Large intestine (tissue), 12 donors: ENCODE measurements at places on chromosomes 3 and 15. TPM values are rescaled to one million over a fixed set of nuclear protein-coding genes. Genes with fewer than 3 reads are reported as not detected.

RAD18 gene
- 8.2 TPM for polyA plus RNA-seq

TRPC1 gene
- polyA plus RNA-seq = 8.9 TPM

PLA2G4E gene
- polyA plus RNA-seq = 0.43 TPM

ATP8B4 gene
- polyA plus RNA-seq = 4.4 TPM

PPP1R2 gene
- 54.7 TPM for polyA plus RNA-seq

A4GNT gene
- 0.07 TPM for polyA plus RNA-seq

SLC22A13 gene
- 0.34 TPM for polyA plus RNA-seq

HTR3D gene
- polyA plus RNA-seq = not detected

FBLN2 gene
- polyA plus RNA-seq = 14.4 TPM

DNA sequence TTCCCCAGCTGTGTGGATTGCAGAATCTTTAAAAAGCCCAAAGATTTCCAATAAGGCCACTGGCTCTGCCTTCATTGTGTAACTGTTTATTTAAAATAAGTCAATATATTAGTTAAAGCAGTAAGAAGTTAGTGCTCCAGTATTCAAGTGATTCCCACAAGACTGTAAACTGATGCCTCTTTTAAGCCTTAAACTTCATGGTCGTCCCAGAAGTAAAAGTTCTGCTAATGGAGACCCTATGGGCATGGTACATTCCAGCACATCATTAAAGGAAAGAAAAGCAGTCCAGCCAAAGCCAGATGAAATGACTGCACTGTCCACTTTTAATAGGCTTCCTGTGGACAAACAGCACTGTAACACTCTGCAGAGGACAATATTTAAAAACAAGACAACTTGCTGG is 512.6 kb downstream of the MECOM start:
- DNase-seq = no peak

- DNase-seq = peak; percentile 84
Observed at GRCh38 chr3:126389112-126389793, 5.5 kb upstream of the CFAP100 start.

DNA sequence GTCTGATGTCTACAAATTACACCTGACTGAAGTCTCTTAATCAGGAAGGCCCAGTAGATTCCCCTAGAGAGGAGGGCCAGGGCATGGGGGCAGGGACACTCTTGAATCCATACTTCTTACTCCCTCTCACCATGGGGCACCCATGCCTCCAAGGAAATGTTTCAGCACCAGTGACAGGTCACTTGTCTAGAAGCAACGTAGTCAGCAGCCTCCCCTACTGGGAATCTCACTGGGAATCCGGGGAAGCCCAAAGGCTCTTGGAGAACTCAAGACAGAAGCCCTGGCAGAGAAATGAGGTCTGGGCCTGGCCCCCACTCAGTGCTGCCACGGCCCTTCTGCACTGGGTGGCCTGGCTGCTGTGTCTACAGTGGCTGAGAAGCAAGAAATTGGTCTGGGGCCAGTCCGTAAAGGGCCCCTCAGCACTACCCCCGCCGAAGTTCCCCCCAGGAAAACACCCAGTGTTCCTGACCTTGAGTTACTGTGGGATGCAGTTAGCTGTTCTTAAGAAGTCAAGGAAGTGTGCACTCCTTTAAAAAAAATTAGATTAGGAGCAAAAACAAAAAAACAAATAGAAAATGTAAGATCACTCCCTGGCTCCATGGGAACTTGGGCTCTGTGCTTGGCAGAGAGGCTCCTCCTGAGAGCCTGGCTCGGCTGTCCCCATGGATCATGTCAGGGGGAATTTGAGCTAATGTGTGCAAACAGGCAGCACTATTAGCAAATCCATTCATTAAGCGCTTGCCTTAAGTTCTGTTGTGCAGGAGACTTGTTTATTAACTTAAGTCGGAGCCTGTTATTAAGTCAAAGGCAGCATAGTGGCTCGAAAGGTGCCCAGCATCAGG is 5.4 kb upstream of the LINGO1 start:
- DNase-seq = no peak

GRCh38 chr15:62068071-62068809 is 1.5 kb downstream of the C2CD4A start:
- no peak for DNase-seq

GRCh38 chr3:23923786-23924185 is 6.9 kb downstream of the RPL15 start:
- DNase-seq = no peak

DNA sequence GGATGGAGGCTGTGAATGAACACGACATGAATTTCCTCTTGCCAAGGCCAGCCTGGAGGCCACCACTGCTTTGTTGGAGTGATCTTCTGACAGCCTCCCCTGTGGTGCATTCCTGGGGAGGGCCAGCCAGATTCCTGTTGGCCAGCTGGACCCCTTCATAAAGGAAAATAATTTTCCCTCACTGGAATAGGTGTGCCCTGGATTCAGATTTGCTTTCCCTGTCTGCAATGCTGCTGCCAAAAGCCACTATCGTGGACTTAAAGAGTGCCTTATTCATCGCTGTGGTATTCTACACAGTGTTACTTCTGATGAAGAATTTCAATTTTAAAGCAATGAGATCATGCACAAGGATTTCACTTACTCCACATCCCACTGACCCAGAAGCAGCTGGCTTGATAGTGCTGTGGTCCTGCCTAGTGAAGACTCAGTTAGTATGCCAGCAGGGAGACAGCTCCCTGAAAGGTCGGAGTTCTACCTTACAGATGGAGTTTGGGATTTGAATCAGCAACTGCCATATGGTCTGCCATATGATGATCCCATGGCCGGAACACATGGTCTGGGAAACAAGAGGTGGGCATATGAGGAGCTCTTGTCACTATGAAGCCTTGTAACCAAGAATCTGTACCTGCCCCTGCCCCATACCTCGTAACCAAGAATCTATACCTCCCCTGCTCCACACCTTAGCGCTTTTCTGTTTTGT is 145.2 kb downstream of the KLF13 start:
- no peak for DNase-seq

GRCh38 chr3:42438758-42439157 is 28.3 kb upstream of the LYZL4 start:
- no peak for DNase-seq

DNA sequence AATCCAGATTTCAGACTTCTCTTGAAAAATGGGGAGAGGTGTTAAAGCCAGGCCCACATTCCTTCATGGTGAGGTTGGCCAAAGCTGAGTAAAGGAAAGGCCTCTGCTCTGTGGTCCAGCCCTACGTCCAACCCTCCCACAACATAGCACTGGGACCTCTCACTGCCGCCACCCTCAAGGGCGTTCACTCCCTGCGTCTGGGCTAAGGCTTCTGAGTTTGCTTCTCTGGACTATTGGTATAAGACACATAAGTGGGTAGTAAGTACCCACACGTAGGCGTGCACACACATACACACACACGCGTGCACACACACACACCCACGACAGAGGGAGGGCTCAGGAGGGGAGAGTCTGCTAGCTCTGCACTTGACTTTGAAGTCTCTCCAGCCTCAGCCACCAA is 80.2 kb upstream of the PXYLP1 start:
- DNase-seq = no peak

GRCh38 chr15:85607842-85608241 is 186.9 kb downstream of the KLHL25 start:
- no peak for DNase-seq

DNA sequence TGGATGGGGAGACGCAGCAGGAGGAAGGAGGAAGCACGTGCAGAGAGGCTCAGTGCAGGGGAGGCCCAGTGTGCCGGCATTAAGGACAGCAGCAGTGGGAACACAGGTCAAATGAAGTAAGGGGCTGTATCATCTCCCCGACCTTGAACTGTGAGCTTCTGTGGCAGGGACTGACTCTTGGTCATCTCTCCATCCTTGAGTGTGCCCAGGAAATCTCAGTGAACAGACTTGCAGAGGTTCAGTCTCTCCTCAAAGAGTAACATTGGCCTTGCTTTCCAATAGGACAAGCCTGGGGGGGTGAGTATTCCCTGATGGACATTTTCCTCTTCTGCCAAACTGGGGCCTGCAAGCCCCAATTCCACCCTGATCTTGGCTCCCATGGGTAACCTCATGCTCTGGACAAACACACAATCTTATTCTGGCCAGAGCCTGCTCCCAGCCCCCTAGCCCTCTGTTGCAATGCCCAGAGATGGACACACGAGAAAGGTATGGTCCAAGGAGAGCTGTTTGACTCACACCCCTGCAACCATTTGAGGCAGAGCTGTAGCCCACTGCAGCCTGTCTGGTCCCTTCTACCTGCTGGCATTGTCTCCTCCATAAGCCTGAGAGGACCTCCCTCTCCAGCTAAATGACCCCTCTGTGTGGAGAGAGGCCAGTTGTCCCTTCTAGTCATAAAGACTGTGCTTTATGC is 50.9 kb downstream of the TLE3 start:
- no peak for DNase-seq

DNA sequence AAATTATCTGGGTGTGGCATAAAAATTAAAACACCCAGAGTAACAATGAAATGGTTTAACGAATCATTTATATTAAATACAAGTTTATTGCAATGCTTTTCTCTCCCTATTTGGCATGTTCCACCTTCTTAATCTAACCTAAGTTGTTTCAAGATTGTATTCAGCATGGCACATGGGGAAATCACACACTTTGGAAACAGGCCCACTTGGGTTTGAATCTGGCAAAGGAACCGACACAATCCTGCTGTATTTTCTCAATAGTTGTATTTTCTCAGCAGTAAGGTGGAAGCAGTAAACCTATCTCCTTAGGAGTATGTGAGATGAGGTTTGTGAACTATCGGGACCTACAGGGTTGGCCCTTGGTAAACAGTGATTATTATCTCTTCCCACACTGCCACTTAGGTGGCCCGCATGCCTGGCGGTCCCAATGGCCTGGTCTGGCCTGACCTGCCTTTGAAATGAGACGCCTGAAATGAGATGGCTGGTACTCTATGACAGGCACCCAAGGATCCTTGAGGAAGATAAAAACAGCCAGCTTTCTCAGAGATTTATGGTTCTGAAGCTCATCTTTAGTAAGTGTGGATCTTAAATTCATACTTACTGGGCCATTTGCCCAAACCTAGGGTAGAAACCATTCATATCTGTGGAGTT is 45.3 kb upstream of the VILL start:
- no peak for DNase-seq

DNA sequence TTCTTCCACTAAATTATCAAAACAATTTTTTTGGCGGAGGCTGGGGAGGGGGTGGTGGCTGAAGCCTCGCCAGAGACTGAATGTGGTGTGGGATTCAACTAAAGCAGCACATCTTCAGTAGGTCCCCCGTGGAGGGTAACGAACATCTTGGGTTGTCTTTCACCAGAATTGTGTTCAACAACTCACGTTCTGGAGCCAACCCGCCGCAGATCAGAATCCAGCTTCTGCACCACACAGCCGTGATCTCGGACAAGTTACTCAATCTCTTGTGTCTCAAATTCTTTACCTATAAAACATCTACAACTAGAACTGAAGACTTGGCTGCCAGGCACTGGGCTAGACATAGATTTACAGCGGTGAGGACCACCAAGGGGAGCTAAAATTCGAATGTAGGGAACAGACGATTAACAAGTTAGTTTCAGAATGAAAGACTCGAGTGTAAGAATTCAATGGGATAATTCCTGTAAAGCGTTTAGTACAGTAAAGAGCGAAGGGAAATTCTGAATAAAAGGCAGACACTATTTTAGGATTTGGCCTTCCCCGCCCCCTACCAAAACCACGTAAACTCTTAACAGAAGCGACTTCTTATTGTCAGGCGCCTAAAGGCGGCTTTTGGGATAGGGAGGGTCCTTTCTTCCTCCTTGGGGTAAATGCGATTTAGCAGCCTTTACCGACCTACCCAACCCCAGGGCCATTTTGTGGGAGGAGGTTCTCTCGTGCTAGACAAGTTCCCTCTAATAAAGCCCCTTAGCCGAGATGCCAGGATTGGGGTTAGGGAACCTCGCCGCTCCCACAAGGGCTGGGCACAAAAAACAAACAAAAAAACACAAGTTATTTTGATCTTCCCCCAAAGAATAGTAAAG is 697 bp upstream of the RAB5A start:
- peak; percentile 33 for DNase-seq

DNA sequence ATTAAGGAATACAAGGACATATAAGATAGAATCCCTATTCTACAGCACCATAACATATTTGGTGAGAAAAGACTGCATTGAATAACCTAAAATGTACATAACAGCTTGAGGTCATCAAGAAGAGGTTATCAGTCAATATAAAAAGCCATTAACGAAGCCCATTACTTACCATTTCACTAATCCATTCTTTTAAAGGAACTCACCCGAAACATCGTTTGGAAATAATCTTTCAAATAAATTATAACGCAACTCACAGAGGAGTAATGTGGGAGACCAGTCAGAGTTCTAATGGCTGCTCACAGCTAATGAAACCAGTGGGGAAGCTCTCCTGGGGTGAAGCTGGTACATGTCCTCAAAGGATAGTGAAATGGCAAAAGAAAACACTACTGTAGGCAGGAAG is 188.4 kb downstream of the TBC1D5 start:
- no peak for DNase-seq

DNA sequence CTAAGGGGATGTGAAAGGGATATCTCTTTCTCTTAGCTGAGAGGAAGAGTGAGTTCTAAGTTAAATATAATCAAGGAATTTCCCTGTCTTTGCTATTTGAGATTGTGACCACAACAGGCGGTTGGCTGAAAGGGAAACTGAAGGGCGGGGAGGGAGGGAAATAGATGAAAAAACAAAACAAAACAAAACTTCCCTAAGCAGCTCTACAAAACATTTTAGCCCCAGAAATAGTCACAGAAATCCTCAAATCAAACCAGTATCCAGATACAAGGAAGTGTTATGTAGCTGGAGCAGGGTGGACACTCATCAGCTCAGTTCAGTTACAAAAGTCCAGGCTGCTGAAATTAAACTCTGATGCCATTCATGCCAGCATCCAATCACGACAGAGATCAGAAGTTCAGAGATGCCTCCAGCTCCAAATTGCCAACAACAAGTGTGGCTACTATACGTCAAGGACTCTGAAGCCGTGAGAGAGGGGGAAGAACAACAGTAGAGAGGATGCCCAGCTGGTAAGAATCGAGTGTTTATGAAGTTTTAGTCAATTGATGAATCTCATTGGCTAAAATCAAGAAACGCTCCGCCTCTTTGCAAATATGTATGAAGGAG is 319 bp upstream of the TP63 start:
- DNase-seq = no peak

- no peak for DNase-seq
Observed at GRCh38 chr15:94263341-94264273, 32.2 kb downstream of the MCTP2 start.
